ENCODE measurements at places on chromosomes 5 and 9.

- no peak for DNase-seq
These were observed at the start of gene GABRP for GRCh38 chr5:170783498-170784247. TSS of gene GABRP (plus strand) at chr5:170783725. CDS start at chr5:170788616, 4,891 bp downstream.

- DNase-seq = no peak
These were observed 19.3 kb downstream of the PCSK5 start for GRCh38 chr9:75909776-75910175.

DNA sequence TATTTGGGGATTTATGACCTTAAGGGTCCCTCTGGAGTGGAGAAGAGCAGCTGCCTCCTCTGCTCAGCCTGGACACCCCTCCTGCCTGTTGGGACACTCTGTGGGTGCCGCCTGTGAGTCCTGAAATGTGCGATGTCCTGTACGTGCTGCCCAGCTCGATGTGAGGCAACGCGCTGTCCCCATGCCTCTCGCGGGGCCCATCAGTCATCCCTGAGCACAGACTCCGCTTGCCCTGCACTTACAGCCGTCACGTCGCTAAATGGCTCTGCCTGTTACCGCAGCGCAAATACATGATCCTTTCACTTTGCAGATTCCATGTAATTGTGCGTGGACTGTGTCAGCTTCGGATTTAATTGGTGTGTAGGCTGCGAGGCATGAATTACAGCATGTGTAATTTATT lies 27.1 kb downstream of the IRX4 start:
- no peak for DNase-seq

DNA sequence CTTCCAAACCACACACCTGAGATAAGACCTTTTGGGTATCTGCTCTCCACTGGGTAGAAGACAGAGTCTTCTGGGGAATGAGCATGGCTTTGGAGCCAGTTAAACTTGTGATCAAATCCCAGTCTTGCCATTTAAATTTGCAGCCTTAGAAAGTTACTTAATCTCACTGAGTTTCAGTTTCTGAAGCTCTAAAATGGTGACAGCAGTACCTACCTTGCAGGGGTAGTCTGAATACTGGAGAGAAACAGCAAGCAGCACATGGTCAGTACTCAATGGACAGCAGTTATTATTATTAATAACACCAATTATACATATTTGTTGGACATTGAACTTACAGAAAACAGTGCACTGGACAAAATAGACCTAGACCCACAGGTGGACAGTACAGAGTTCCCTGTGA lies 260.9 kb downstream of the MAN2A1 start:
- DNase-seq = no peak

GRCh38 chr9:83186155-83186737 lies 123.3 kb upstream of the RASEF start:
- no peak for DNase-seq

GRCh38 chr5:58156973-58157701 lies 302.7 kb downstream of the PLK2 start:
- DNase-seq = no peak

GRCh38 chr9:70561786-70562395 lies 147.4 kb upstream of the KLF9 start:
- no peak for DNase-seq

DNA sequence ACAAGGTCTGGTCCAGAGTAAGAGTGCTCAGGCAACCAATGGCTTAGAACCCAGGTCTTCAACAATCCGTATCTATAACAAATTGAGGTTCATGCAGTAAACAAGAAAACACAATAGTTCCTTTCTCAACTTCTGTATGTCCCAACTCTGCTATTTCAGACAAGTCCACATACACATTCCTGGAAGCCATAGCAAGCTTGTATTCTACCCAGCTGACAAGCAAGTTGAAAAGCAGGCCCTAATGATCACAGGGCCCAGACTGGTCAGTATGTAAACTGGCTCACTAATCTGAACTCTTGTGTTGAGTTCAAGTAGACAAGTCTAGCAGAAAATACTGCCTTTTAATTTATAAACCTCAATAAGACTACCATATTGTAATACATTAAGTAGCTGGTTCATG lies 26.9 kb downstream of the FNIP1 start:
- no peak for DNase-seq

DNA sequence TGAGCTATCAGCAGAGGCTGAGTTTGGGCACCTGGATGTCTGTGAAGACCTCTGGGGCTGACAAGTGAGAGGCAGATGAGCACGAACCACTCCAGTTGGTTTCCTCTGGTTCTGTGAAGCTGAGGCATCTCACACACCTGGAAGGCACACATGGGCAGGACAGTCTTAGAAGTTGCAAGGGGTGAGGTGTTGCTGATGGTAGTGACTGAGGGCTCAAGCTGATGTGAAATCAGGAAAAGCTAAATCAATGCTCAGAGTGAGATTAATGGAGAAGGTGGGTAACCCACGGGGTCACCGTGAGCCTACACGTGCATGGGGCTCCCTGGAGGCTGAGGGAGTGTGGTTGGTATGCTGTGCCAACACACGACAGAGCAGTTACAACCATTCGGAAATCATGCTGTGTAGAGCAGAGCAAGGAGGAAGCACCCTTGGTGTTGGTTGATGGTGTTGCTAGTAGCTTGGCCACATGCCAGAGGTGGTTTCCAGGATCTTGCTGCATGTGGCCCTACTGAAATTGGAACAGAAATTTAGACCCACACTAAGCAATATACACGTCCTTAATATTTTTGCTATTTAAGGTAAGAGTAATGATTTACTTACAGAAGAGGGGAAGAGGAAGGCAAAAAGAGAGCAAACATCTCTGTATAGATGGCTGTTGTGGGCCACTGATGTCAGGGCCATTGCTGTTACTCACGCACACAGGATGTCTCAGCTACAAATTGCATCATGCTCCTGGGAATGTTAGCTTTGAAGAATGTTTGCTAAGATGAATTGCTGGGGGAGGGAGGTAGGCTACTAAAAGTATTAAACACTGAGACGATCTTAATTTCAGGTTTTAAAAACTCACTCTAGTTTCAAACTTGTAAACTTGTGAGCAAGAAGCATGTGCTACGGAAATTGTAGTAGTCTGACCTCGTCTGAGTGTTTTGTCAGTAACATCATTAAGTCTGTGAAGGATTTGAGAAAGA lies 170.5 kb downstream of the ARHGEF28 start:
- DNase-seq = no peak

DNA sequence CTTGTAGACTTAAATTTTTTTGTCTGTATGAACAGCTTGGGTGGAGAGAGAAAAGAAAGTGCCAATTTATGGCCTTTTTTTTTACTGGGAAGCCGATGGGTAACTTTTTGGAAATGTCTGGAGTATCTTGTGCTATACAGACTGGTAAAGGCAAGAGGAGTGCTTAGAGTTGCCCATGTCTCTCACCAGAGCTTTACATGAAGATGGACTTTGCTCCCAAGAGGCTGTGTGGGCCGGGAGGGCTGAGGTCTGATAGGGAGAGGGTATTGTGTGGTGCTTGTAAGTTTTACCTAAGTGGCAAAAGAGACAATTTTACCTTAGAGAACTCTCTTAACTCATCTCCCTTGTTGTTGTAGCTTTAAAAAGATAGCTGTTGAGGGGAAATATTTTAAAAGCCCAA lies 203.2 kb downstream of the SEMA6A start:
- no peak for DNase-seq

- DNase-seq = no peak
These were observed 238.9 kb downstream of the HSPA4 start for GRCh38 chr5:133290669-133291240.

DNA sequence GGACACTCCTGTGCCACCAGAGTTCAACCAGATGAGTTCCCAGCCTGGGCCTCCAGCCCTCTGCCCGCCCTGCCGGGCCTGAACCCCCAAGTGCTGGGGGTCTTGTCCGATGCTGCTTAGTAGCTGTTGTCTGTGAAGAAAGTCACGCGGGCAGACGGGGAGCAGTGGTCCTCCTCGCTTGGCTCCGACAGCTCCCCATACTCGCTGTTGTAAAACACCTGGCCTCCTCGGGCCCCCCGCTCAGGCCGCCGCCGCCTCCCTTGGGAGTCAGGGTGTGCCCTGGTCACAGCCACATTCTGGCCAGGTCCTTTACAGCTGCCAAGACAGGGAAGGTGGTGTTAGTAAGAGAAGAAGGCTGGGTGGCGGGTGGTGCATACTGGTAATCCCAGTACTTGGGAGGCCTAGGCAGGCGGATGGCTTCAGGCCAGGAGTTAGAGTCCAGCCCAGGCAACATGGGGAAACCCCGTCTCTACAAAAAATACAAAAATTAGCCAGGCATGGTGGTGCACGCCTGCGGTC lies 11.8 kb upstream of the SCGB3A1 start:
- DNase-seq = no peak

GRCh38 chr9:120863833-120864232 lies 13.2 kb downstream of the PHF19 start:
- no peak for DNase-seq

DNA sequence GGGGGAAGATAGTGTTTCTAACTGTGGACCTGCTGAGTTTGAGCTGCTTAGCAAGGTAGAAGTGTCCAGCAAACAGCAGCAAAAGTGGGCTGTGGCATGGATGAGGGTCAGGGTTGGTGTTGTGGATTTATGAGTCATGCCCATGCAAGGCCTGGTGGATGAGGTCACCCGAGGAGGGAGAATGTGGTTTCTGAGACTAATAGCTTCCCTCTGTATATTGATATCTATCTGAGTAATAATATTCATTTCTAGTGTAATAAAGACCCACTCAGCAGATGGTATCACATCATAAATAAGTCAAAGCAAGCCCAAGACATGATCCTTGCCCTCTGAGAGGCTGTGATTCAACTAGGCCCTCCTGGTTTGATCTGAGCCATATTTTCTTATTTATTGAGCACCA lies 597.8 kb upstream of the CLINT1 start:
- no peak for DNase-seq

- no peak for DNase-seq
These were observed 12.6 kb downstream of the JAK2 start for GRCh38 chr9:4997631-4998030.

DNA sequence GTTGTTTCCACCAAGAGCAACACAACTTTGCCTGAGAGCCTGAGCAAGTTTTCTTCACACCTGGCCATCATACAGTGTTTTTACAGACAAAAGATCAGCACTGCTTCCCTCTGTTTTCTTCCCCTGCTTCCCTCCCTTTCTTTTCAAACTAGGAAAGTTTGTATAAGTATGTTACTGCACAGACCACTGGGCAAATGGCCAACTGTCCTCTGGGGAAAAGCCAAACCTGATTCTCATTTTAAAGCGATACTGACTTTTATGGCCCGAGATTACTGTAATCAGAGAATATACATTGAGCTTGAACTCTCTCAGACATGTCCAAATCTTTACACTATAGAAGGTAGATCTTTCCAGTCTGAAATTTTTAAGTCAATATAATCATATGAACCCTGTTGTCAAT lies 415.0 kb downstream of the NFIB start:
- no peak for DNase-seq

DNA sequence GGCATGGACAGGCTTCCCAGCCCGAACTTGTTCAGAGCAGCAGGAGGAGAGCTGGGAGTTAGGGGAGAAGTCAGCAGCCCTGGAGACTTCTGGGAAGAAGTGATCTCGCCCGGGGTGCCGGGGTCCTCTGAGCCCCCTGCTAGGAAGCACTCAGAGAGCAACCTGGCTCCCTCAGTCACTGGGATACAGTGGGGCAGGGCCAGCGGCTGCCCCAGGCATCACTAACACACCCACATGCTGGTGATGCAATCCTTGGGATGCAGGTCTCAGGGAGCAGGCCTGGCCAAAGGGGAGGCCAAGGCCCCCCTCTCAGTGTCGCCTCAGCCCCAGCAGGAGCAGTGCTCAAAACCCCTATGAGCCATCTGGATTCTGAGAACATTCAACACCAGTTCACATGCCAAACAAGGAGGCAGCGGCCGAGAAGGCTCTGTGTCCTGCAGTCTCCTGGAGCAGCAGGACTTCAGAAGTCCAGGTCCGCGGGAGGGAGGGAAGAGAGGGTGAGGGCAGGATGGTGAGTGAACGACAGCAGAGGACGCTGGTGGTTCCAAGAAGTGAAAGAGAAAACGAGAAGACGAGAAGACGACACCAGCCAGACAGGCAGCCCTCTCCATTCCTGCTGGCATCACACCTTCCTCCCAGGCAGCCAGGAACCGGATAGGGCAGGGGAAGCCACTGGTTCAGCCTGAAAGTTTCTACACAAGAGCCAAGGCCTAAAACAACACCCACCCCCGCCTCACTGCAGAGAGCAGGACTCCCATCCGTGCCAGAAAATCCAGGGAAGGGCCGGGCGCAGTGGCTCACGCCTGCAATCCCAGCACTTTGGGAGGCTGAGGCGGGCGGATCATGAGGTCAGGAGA lies 2.3 kb downstream of the PNPLA7 start:
- DNase-seq = no peak

GRCh38 chr9:6552033-6552432 lies 93.5 kb downstream of the GLDC start:
- no peak for DNase-seq

- peak; percentile 92 for DNase-seq
These were observed 30.4 kb downstream of the JADE2 start for GRCh38 chr5:134555890-134556311.

- DNase-seq = no peak
These were observed 1.4 kb upstream of the LHFPL2 start for GRCh38 chr5:78649861-78650496.

DNA sequence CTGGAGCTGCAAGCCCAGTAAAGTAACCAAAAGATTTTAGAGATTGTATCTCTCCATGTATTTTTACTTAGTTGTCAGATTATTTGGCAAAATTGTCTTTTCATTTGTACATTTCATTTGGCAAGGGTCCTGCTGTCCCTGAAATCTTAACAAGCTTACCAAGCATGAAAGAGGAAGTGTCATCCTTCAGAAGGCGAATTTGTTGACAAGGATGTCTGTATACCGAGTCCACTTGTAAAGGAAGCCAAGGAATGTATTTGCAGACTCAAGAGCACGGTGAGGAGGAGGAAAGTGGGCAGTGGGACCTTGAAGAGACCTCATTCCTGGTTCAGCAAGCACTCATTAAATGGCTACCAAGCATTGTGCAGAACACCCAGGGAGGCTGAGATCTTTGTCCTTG lies 7.5 kb upstream of the OTULINL start:
- DNase-seq = no peak

DNA sequence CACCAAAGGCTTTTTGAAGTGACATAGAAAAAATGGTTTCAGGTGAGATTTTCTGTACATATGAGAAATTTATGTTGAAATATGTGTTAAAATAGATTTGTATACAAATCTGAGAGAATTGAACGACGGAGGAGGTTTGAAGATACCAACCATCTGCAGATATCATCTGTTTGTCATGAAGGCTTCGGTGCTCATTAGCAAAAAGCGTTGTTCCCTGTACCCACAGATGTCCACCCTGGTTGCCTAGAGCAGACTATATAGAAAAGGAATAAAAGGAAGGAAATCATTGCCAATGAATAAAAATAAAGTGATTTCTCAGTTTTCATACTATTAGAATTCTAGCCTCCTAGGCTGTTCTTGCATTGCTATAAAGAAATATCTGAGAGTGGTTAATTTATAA lies 2262.8 kb upstream of the ACO1 start:
- no peak for DNase-seq

GRCh38 chr9:136482046-136482792 lies 621 bp downstream of the SEC16A start:
- DNase-seq = peak; percentile 7

DNA sequence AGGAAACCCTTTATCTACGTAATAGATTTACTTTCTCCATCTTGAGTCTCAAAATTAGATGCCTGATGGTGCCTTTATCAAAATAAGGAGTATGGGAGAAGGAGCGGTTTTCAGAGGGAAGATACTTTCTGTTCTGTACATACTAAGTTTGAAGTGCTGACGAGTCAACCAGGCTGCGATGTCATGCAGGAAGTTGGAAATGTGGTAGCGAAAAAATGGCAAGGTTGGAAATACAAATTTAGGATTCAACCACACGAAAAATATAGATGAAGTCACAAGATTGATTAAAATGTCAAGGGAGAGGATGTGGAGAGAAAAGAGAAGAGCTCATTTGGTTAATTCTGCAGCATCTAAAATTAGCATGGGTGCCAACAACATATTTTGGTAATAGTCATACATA lies 129.5 kb downstream of the FOXD1 start:
- no peak for DNase-seq
